ENCODE measurements at places on chromosomes 1 and 21.

DNA sequence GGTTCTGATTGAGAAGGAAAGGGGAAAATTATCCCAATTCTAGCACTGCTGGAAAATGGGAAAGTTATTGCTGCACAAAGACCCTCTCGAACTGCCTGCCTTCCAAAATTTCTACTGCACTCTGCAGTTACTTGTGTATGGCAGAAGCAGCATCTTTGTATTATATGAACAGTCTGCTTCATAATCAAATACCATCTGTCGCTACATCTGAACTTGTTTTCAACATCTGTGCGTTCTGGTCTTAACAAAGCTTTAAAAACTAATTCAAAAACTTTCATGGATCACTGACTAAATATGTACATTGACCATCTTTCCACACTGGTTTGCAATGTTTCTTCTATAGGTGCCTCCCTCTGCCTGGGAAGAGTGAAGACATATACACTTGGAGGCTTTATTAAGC is 79.2 kb downstream of the PROX1 start:
- DNase-seq = no peak

- DNase-seq = no peak
Measured at GRCh38 chr21:46078322-46078977, 19.5 kb upstream of the COL6A2 start.

- peak; percentile 37 for DNase-seq
Measured at GRCh38 chr1:43271186-43272118, 1.7 kb downstream of the TMEM125 start.

- no peak for DNase-seq
Measured at GRCh38 chr1:223216531-223217205, 73.6 kb upstream of the TLR5 start.

DNA sequence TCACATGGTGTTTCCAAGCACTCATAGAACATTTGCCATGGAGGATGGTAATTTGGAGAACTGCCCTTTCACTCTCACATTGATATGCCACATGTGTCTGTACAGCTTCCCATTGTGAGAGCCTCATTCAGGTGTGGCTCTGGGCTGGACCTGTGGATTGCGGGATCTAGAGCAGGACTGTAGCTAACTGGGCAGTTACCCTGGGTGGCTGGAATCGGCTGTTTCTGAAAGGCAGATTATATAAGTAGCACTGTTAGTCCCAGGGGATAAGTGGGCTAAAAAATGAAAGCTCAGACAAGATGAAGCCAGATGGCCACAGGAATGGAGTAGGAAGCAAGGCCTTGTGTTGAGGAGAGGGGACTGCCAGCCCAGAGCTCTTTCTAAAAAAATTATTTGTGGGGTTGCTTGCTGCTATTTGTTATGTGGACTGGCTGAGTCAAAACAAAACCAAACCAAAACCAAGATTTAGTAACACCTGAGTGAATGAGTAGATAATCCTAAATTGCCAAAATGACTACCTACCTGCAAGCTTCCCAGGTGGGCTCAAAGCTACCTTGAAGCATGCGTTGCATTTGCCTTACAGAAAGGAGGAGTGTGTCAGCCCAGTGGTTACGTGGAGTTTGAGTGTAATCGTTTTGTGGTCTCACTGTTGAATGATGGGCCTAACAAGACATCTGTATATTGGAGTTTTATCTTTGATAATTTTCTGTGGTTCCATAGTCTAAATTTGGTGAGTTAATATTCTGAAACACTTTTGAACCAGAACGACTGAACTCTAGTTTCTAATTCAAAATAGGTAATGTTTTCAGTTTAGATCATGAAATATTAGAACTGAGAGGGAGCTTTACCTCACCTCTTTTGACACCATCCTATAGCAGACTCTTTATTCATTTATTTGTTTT is 58.0 kb downstream of the SDCCAG8 start:
- DNase-seq = no peak

GRCh38 chr21:36627242-36627641 is 71.7 kb upstream of the SIM2 start:
- peak; percentile 31 for DNase-seq

GRCh38 chr1:186848509-186849130 is 19.9 kb downstream of the PLA2G4A start:
- no peak for DNase-seq

GRCh38 chr1:184193451-184193850 is 141.9 kb downstream of the TSEN15 start:
- DNase-seq = no peak

- no peak for DNase-seq
Measured at GRCh38 chr1:39905172-39905571, 3.5 kb upstream of the MYCL start.

DNA sequence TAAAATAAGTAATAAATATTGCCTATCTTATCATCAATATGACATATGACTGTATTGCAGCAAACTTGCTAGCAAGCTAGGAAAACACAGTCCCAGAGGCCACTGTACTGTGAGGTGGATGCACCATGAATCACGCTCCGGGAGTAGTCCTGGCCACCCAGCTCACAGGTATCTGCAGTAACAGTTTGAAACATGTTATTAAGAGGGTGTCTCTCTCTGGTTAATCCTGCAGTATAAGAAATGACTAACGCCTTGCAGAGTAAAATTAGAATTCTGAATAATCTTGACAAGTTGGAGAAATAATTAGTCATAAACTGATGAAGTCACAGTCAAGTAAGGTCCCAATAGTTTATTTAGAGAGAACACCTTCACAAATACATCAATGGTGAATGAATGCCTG is 34.0 kb upstream of the DPT start:
- no peak for DNase-seq

DNA sequence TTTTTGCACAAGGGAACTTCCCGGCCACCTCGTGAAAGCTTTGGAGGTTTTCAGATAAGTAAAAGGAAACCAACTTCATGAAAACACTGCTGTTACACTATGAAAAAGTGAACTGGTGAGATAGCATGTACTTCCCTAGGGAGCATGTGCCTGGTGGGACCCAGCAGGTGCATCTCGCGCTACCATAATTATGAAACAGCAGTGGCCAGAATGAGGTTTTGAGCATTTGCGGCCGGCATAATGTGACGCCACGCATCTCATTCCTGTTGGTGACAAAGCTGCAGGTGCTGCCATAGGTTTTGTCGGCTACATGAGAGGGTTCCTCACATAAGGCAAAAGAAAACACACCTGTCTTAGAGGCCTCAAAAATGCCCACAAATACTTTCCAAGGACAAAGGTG is 1.7 kb downstream of the KRTAP10-3 start:
- DNase-seq = no peak

DNA sequence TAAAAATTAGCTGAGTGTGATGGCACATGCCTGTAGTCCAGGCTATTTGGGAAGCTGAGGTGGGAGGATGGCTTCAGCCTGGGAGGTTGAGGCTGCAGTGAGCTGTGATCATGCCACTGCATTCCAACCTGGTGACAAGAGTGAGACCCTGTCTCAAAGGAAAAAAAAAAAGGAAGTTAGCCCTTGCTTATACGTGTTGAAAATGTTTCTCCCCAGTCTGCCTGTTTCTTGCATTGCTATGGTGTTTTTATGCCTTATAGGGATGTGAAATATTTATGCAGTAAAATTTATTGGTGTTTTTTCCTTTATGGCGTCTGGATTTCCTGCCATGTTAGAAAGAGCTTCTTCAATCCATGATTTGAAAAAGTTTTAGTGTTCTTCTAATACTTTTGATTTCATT is 3.6 kb upstream of the RERE start:
- DNase-seq = no peak

- DNase-seq = peak; percentile 48
Measured at GRCh38 chr1:218521414-218522169, 176.5 kb downstream of the TGFB2 start.

- no peak for DNase-seq
Measured at GRCh38 chr1:156885880-156886355, 7.6 kb upstream of the PEAR1 start.

DNA sequence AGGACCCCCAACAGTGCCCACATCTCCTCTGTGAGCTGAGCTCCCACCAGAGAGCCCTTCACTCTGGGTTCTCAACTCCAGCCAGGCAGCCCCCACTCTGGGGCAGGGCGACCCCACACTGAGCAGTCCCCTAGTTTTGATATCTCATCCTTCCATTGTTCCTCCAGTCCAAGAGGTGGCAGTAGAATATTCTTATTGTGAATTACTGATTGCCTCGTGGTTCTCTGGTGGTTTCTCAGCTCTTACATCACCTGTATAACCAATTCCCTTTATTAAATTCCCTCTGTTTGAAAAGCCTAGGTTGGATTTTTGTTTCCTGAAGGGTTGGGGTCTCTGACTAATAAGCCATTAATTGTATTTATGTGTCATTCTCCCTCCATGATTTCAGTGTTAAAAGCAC is 407.5 kb downstream of the SETD4 start:
- no peak for DNase-seq

DNA sequence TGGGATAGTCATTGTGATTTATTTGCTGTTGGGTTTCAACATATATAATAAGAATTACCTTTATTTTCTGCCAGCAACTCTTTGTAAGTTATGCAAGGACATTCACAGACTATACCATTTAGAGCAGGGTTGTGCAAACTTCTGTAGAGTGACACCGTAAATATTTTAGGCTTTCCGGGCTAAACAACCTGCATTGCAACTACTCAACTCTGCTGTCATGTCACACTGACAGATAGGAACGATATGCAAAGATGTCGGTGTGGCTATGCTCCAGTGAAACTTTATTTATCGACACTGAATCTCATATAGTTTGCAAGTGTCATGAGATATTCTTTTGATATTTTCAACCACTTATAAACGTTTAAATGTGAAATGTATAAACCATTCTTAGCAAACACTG is 210.4 kb downstream of the BACH1 start:
- DNase-seq = no peak

GRCh38 chr21:45576838-45577737 is 34.8 kb upstream of the SLC19A1 start:
- DNase-seq = no peak

- no peak for DNase-seq
Measured at GRCh38 chr1:37655274-37655673, 20.6 kb upstream of the RSPO1 start.

- DNase-seq = peak; percentile 39
Measured at GRCh38 chr1:222387007-222387814, 160.7 kb downstream of the HHIPL2 start.

DNA sequence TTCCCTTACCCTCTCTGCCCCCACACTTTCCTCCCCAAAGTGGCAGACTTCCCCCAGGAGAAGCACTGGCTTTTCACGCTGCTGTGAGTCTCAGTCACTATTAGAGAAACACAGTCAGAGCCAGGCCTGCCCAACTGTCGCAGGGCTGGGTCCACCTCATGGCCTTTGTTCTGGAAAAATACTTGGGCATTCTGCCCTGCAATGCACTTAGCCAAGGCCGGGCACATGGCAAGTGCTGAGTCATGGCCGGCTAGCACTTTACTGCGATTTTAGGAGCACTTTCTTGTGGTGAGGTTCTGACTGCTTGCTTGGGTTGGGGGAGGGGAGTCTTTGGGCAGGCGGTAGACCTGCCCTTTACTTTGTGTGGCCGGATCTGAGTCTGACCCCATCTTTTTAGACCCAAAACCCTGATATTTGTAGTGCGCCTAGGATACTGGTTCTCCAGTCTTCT is 7.7 kb downstream of the EPHX1 start:
- peak; percentile 82 for DNase-seq

- no peak for DNase-seq
Measured at GRCh38 chr1:69649383-69649990, 81.8 kb downstream of the LRRC7 start.

- no peak for DNase-seq
Measured at GRCh38 chr1:18752409-18752808, 107.1 kb downstream of the TAS1R2 start.

- DNase-seq = no peak
Measured at GRCh38 chr1:168148916-168149315, 12.2 kb upstream of the GPR161 start.

DNA sequence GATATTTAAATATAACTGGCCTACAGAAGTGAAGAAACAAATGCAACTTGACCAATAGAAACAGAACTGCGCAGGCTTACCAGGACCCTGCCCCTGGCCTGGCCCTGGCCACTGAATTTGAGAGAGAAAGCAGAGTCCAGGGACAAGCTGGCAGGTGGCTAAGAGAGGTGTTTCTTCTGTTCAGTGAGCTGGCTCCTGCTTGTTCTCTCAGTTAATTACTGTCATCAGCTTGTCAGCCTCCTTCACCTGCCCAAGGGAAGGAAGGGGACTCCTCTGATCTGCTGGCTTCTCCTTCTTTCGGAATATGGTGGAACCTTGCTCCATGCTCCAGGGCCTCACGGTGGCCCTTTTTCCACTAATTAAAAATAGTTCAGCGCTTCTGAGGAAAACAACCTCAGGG is 388.4 kb downstream of the DISC1 start:
- no peak for DNase-seq

- DNase-seq = no peak
Measured at GRCh38 chr1:24191860-24192259, 4.8 kb upstream of the IFNLR1 start.

- DNase-seq = no peak
Measured at GRCh38 chr1:16420424-16421118, 16.7 kb downstream of the SPATA21 start.

DNA sequence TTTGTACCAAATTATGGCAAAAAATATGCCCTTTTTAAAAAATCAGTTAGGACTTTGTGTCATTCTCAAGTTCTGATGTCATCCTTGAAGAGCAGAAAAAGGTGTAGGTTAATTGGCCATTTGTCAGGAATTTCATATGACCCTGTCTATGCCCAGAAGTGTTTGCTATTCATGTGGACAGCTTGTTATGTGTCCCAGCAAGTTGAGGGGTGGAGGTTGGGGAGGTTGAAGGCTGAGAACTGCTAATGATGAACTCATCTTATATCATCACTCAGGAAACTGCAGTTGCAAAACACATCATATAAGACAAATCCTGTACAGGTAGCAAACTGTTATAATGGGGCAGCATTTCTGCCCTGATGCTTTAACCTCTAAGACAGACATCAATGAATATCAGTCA is 106.5 kb downstream of the PHTF1 start:
- DNase-seq = peak; percentile 10

DNA sequence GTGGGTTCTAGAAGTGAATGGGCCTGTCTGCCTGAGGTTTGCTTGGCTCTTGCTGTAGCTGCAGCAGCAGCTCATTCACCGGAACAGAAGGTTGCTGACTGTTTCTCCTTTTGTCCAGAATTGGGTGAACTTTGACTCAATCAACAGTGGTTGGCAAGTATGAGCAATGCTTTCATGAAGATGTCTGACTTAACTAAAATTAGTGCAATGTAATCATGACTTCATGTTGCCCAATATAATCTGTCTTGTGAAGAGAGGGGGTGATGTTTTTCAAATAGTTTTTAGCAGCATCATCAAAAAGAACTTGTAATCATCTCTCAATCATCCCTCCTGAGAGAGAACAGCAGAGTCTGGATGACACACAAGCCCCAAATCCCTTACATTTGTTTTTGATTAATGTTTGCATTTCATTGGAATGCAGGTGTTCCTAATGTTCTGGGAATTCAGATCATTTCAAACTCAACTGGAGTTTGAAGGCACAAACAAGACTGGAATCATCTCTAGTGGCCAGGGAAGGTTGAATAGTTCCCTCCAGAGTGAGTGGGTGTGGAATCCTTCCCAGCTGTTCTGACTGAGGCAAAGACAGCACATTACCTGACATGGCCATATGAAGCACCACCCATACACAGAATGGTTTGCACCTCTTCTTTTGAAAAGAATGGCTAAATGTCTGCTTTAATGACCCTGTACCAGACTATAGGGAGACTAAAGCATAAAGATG is 82.9 kb downstream of the HLX start:
- peak; percentile 99 for DNase-seq
